ENCODE measurements at places on chromosomes 2 and 18.

GRCh38 chr2:183078163-183078463, 434 bp upstream of the DUSP19 start:
- no peak for DNase-seq

DNA sequence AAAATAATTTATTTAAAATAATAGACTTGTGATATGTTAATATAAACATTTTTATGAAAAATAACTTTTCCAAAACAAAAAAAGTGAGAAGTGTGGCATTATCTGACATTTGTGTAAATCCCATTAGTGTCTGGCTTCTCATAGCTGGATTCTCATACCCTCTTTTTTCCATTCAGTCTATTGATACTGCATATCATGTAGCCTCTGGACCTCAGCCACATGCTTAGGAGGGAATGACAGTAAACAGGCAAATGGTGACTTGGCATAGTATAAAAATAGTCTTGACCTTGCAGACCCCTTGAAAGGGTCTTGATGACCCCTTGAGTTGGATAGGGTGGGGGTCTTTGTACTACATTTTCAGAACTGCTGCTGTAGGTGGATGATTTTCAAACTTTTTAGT, 29.2 kb downstream of the GALNT1 start:
- DNase-seq: no peak

GRCh38 chr2:236600892-236601291, 31.3 kb downstream of the ACKR3 start:
- DNase-seq: no peak

DNA sequence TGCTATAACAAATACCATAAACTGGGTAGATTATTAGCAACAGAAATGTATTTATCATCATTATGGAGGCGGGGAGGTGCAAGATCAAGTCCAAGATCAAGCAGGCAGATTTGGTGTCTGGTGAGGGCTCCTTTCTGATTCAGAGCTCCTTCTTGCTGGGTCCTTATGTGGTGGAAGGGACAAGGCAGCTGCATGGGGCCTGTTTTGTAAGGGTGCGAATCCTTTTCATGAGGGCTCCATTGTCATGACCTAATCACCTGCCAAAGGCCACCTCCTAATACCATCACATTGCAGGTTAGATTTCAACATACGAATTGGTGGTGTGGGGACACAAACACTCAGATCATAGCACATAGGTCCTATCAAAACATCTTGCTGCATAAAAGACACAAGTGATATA, 84.4 kb upstream of the CCDC150 start:
- no peak for DNase-seq

GRCh38 chr2:136051001-136051724, 65.7 kb upstream of the DARS1 start:
- DNase-seq: no peak

DNA sequence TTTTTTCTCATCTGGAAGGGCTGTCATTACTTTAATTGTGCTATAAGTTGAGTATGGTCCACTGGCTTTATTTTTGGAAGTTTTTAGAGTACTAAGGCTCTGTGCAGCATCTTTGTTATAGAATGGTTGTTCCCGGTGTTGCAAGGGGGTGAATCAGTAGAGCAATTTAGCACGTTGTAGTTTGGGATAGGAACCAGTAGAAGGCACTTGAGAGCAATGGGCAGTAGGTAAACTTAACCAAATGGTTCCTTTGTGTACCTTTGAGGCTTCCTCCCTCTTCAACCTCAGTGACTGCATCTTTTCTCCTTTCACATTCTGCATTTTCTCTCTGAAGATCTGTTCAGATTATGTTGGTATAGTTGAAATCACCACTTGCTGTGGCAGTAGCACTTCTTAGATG, 238.2 kb upstream of the SYT4 start:
- no peak for DNase-seq

DNA sequence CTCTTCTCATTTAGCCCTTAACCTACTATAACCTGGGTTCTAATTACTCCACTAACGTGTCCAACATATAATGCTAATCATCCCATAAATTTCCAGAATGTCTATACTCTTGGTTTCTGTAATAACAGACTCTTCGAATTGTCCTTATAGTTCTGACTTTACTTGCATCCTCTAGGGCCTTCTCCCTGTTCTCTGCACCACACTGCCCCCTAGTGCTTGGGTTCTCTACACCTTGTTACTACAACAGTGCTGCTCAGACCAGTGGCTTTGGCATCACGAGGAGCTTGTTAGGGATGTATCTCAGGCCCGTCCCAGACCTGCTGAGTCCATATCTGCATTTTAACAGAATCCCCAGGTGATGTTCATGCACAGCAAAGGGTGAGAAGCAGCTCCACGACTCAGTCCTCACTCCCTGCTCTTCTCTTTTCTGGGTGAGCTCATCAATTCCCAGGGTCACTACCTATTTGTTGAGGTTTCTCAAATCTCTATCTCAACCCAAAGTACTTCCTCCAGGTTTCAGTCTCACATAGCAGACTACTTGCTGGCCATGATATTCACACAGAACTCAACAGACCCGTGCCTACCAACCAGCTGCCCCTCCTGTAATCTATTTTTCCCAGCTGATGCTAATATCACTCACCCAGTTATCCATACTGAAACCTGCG, 14.5 kb upstream of the DDX1 start:
- DNase-seq: no peak

- DNase-seq: no peak
Measured at GRCh38 chr2:219133976-219134375, 26.6 kb downstream of the NHEJ1 start.

DNA sequence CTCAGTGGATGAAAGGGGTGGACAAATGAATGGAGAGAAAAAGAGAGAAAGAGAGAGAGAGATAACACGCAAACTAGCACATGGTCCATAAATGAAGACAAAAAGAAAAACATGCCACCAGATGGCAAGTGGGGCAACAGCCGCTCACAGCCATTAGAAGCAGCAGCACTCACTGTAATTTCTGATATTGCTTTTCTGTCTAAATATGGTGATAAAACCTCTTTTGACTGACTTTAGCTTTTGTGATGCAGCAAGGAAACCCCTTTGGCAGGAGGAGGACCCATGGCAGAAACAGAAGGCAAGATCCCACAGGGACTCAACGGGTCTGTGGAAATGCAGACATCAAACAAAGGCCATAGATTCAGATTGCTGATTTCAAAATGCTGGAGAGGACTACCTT, 88.0 kb upstream of the CDH20 start:
- no peak for DNase-seq

GRCh38 chr2:103875531-103875930, 978.4 kb upstream of the POU3F3 start:
- DNase-seq: no peak

- no peak for DNase-seq
Measured at GRCh38 chr2:88307817-88308216, 137.7 kb downstream of the THNSL2 start.

DNA sequence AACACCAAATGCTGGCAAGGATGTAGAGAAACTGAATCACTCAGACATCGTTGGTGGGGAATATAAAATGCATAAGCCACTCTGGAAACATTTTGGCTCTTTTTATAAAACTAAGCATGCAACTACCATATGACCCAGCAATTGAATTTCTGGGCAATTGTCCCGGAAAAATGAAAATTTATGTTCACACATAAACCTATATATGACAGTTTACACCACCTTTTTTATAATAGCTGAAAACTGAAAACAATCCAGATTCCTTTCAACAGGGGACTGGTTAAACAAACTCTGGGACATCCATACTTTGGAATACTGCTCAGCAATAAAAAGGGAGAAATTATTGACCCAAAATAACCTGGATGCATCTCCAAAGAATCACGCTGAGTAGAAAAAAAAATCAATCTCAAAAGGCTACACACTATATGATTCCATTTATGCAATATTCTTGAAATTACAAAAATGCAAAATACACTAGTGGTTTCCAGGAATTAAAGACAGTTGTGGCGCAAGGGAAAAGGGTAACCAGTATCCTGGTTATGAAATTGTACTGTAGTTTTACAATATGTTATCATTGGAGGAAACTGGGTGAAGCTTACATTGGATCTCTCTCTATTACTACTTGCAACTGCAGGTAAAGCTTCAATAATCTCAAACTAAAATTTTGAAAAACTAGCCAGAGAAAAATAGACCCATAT, 130.2 kb upstream of the PID1 start:
- no peak for DNase-seq

- no peak for DNase-seq
Measured at GRCh38 chr2:23859983-23860382, 66.9 kb downstream of the ATAD2B start.

DNA sequence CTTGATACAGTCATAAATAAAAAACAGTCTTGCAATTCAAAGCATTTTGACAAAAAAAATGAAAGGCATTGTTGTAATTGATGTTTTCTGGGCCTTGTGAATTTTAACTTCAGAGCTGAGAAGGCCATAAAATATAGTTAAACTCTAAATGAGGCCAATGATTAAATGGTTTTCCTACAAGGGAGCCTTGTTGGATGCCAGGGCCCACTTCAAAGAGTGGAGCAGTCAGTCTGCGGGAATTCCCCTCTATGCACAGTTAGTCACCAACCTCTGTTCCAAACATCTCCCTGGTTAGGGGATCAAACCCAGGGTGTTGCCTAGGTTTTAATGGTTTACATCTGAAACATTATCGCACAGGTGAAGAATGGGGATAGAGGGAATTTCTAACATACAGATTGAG, 143.4 kb downstream of the NCKAP5 start:
- no peak for DNase-seq

- no peak for DNase-seq
Measured at GRCh38 chr18:49699303-49699702, 114.0 kb downstream of the ACAA2 start.

- no peak for DNase-seq
Measured at GRCh38 chr2:209763106-209763505, 8.5 kb upstream of the UNC80 start.

DNA sequence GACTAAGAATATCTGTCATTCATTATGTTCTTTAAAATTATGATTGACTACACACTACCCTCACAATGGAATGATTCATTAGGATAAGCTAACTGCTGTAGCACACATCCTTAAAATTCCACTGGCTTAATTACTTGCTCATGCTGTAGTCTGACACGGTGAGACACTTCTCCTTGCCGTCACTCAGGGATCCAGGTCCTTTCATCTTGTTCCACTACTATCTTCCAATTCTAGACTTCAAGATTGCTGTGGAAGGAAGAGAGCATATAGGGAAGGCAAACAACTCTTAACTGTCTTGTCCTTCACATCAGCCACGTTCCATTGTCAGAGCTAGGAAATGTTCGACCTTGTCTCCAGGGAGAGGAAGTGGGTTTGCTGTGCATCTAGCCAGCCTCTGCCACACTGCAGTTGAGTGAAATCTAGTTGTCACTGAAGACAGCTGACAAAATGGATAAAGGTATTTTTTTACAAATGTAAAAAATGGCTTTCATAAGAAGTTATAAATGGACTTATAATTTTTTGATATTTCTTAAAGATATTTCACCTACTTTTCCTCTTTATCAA, 30.1 kb downstream of the GREB1L start:
- no peak for DNase-seq

GRCh38 chr2:223548194-223548593, 54.0 kb downstream of the SCG2 start:
- no peak for DNase-seq

DNA sequence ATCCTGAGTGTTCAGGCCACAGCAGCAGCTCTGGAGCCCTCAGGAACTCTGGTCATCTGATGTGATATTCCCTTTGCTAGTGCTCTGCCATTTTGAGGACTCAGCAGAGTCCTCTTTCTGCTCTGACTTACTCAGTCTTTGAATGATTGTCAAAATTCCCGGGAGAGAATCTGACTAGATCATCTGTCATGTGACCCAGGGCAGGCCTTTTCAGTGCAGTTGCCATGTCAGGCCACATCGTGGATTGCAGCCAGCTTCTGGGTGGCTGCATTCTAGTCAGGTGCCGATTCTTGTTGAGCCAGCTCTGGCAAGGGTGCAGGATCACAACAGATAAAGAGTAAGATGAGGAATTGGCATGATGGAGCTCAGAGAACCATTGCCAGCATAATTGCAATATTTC, 795.6 kb downstream of the CPS1 start:
- DNase-seq: no peak

- DNase-seq: no peak
Measured at GRCh38 chr2:174618179-174618578, 20.6 kb upstream of the WIPF1 start.

GRCh38 chr18:61735564-61736102, 157.2 kb downstream of the RNF152 start:
- no peak for DNase-seq

DNA sequence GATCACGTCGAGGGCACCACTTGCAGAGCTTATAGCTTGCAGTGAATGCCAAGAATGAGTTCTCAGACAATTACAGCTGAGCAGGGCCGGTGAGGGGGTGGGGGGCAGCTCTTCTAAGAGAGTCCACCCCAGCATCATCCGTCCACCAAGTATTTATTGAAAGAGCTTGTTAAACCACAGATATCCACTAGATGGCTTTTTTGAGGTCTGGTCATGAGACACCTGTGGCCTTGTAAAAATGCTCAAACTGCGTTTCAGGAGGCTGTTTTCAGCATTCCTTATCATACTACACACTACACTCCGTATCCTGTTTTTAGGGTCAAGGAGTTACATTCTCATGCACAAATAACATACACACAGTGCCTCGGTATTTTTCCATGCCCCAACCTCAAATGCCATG, 51.5 kb downstream of the DNAJC10 start:
- no peak for DNase-seq

DNA sequence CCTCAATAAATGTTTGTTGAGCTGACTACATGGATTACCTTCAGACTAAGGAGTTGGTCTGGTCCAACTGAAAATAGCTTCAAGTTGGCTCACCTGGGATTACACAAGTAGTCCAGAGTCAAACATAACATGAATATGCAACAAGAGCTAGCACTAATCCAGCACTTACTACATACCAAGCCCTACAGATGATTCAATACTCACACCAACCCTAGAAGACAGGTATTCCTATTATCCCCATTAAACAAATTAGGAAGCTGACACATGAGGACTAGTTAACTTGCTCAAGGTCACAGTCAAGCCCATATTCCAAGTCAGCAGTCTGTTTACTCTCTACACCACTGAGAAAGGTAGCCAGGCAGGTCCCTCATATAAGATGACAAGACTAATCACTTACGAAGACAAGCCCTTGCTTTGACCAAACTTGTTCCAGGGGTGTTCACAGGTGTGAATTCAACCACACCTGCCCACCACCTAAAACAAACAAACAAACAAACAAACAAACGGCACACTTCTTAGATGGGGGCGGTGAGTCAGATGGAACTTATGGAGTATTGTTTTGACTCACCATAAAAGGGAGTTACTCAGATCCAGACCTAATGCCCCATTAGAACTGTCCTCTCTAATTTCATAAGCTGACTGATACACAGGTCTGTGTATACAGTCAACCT, 29.1 kb downstream of the TMEM131 start:
- DNase-seq: no peak

Measured in skeletal muscle cell (primary cell).